CD8-positive, alpha-beta T cell (primary cell): ENCODE measurements at places on chromosomes 13 and 19.

- DNase-seq, result no peak
Measured at GRCh38 chr19:47615714-47616113, 6.8 kb downstream of the BICRA start.

GRCh38 chr19:4347521-4347920 lies 4.2 kb downstream of the MPND start:
- no peak for DNase-seq

- no peak for DNase-seq
Measured at GRCh38 chr19:14770944-14771839, 7.2 kb downstream of the ADGRE2 start.

- DNase-seq, result no peak
Measured at GRCh38 chr19:16351133-16351809, 26.6 kb downstream of the KLF2 start.

GRCh38 chr19:2636141-2636896 lies 66.2 kb downstream of the GNG7 start:
- DNase-seq, result no peak

- no peak for DNase-seq
Measured at GRCh38 chr13:47454986-47455385, 546.1 kb downstream of the SUCLA2 start.

- no peak for DNase-seq
Measured at GRCh38 chr13:30443957-30444404, 21.7 kb downstream of the UBE2L5 start.

DNA sequence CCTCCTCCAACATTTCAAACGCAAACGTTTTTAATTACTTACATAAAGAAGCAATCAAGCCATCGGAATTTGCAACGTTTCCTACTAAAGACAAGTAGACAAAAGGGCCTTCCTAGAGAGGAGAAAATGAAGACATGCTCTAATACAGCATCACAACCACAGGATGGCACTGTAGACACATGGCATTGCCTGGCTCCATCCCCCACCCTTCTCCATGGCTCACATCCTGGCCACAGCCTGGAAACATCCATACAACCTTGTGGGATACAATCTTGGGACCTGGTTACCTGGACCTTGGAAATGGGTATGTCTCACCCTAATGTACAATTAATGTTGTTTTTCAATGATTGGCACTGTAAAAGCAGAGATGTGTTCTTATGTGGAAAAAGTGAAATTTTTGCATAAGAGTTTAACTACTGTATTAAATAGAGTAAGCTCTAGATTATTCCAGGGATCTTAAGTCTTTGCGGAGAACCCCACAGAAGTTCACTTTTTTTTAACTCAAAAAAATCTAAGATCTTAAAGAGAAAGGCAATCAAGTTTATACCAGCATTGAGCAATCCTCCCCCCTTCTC lies 21.5 kb downstream of the EBPL start:
- no peak for DNase-seq

DNA sequence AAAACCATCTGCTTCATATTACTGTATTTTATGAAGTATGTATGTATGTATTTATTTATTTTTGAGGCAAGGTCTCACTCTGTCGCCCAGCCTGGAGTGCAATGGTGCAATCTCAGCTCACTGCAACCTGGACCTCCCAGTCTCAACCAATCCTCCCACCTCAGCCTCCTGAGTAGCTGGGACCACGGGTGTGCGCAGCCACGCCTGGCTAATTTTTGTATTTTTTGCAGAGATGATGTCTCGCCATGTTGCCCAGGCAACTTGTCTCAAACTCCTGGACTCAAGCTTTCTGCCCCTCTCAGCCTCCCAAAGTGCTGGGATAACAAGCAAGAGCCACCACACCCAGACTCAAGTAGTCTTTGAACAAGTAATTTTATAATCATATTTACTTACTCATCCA lies 5.5 kb downstream of the KATNAL1 start:
- DNase-seq, result no peak

DNA sequence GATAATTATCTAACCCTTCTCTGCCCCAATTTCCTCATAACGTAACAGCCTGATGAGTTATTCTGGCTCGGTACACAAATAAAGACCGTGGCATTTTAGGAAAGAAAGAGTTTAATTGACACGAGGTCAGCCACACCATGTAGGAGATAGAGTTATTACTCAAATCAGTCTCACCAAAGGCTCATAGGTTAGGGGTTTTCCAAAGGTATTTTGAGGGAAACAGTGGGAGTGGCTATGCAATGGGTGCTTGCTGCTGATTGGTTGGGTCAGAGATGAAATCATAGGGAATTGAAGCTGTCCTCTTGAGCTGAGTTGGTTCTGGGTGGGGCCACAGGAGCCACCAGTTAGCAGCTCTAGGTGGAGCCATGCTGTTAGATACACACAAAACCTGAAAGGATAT lies 137.5 kb downstream of the FREM2 start:
- no peak for DNase-seq

DNA sequence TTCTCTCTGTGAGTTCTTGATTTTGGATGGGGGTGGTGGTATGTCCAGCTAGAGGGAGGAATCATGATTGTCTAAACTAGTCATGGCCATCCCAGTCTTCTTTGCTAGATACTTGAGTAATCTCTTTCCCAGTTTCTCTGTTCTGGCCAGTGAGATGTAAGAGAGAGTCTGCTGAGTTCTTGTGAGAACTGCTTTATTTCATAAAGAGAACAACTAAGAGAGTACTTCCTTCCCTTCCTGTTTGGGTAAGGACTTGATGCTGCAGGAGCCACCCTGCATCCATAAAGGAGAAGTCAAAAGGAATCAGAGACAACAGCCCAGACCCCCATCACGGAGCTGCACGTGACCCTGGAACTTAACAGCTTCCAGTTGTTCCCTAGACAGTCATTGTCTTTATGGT lies 3.0 kb upstream of the RASL11A start:
- DNase-seq, result no peak

GRCh38 chr19:41769608-41770007 lies 14.3 kb downstream of the CEACAM6 start:
- no peak for DNase-seq

DNA sequence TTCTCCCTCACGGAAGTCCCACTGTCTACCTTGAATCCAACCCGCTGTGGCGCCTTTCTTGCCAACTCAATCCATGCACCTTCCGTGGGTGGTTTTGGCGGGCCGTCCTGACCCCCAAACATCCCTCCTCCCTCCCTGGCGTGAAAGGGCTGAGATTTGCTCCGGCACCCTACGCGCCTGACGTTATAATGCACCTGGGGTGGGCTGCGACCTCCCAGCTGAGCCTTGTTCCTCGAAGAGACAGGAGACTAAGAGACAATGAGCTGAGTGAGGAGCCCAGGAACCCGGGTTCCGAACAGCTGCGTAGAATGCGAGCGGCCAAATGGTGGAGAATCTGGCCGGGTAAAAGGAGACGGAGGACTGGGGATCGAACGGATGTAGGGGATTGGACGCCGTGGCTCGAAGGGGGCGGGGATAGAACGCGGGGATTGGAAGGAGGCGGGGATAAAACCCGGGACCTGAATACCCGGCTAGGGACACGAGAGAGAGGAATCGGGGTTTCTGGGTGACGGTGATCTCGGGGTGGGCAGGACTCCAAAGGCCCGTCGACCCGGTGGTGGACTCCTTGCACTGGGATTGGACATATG lies at the start of gene CPT1C:
CPT1C (plus strand) TSS at position 461 of the 587 bp plus-strand sequence. CDS start 1,137 bp downstream, outside the sequence.
- DNase-seq, result peak; percentile 29

DNA sequence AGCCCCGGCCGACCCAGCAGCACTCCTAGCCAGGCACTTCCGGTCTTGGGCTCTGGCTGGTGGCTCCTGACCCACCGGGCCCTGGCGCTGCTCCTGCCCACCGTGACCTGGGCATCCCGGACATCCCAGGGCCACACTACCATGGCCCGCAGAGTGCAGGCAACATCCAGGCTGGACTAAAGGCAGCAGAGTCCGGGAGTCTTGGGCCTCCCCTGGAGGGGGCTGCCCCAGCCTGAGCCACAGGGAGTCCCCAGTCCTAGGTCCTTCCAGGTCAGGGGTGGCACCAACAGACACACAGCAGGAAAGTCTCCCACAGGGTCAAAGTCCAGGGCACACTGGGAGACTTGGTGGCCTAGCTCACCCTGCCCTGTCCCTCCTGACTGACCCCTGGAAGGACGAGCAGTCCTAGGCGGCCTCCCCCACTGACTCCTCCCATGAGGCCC lies 10.8 kb downstream of the LSM4 start:
- DNase-seq, result no peak

DNA sequence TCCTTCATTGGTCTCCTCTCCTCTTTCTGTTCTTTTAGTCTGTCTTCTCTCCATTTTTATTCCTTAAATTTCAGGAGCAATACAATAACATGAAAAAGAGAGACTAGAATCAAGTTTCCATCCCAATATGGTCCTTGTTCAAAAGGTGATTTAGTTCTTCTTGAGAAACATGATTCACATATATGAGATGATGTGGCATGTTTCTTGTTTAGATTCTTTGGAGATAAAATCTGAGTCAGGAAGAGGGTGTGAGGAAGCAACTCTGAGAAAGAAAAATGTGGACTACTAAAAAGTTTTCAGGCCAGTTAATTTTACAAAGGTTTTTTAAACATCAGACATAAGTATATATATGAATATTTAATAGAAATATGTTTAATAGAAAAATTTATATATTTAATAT lies 231.4 kb downstream of the OXGR1 start:
- no peak for DNase-seq
